ENCODE measurements at places on chromosomes 4 and X.

DNA sequence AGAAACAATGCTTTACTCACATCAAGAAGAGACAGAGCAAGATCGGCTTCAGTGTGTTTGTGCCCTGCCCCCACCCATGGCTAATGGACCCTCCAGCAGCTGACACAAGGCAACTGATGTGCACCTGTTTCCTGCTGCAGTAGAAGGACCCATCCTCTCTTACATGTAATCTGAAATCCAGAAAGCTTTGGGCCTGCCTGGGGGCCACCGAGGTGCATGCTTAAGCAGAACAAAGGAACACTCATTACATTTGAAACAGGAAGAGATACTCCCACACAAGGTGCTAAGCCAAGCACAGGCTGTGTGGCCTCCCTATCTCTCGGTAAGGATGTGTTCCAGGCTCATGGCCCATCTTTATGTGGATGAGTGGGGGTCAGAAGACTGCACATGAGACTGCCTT lies 338.0 kb downstream of the SPOCK3 start:
- DNase-seq, result no peak

DNA sequence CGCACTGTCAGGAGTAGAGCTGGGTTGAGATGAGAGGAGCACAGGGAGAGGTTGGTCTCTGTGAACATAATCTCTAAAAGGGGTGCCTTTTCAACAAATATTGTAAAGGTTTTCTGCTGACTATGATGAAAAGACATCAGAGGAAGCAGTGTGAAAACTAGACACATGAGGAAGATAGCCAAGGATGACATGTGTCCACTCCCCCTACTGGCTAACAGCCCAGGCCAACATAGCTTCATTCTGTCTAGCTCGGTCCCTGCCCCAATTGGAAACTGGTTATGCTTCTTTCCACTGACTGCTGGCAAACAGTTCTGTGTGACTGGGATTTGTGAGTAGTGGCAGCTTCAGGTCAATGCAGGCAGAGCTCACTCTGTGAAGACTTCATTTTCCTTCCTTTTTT lies 115.4 kb upstream of the ESX1 start:
- DNase-seq, result no peak

DNA sequence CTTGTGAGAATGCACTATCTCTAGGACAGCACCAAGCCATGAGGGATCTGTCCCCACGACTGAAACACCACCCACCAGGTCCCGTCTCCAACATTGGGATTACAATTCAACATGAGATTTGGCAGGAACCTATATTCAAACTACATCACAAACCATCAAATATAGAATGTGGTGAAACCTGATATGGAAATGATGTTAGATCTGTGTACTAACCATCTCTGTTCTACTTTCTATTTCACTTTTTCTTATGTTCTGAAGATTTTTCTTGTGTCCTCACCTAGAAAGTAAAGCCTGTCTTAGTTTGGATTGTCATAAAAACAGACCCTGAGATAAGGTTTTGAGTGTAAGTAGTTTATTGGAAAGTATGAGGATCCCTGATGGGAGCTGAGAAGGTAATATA lies 37.8 kb upstream of the TACR3 start:
- no peak for DNase-seq

DNA sequence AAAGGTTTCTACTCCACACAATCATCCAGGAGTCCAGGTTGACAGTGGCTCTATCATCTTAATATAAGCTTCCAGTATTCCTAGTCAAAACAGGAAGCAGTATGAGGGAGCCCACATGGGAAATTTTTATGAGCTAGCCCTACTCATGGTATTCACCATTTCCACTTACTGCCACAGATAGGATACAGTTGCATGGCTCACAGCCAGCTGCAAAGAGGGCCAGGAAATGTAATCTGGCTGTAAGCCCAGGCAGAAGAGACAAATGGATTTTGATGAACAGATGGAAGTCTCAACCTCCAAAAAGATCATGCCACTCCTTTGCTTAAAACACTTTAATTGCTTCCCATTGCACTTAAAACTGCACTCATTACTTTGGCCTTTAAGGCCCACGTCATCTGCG lies 150.6 kb downstream of the ADAMTS3 start:
- no peak for DNase-seq

DNA sequence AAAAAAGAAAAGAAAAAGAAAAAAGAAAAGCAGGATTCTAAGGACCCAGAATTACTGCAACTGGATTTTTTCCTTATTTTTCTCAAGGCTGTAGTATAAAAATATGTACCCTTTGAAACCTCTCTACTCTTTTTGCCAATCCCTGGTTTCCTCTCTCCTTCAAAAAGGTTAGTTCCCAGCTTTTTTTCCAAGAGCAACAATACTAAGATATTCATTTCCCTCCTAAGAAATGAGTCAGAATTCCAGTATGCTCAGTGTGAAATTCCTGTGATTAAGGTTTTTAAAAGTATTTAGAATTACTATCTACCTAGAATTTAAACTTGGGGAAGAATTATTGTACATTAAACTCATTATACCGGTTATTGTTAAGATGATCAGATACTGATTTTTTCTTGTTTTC lies 22.0 kb downstream of the SMIM14 start:
- no peak for DNase-seq

- no peak for DNase-seq
These were observed 87.8 kb downstream of the WWC2 start for GRCh38 chr4:183186813-183187212.

DNA sequence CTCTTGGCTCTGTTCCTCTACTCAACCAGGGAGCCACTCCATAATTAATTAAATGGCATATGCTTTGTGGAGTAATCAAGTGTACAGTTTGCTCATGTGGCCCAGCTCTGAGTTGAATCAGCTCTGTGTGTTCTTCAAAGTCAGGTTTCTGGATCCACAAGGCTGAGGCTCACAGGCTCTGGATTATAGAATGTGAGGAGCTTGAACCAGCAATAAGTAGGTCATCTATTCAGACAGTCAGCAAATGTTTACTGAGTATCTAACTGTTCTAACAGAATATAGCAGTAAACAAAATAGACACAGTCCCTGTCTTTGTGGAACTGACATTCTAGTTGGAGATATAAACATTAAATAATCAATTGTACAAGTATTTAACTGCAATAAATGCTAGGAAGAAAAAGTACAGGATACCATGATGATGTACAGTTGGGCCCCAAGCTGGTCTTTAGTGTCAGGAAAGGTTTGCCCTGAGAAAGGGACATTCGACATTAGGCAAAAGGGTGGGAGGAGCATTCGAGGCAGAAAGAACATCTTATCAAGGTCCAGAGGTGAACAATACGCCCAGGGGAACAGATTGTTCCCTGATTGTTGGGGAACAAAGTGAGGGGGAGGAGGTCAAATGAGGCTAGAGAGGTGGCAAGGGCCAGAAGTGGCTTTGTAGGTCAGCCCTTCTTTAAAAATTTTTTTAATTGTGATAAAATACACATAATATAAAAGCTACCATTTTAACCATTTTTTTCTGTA lies 20.5 kb upstream of the TSR2 start:
- DNase-seq, result no peak

GRCh38 chr4:67565284-67565683 lies 6.8 kb downstream of the STAP1 start:
- DNase-seq, result no peak

GRCh38 chr4:70614184-70614555 lies 14.4 kb upstream of the ENAM start:
- DNase-seq, result no peak

DNA sequence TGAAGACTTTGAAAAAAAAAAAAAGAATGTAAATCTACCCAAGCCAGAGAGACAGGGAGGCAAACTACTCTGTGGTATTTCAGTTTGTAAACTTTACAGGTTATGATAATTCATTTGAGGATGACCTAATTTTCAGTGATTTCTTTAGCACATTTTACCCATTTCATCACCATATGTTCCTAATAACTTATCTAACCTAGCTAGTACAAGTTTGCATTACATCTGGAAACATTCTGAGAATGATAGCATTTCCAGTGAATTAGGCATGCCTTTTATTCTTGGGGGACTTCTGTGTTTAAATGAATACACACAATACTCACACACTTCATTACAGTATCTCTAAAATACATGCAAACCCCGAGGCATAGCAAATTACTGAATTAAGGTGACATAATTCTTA lies 1055.5 kb downstream of the PCDH18 start:
- no peak for DNase-seq

All from activated CD4-positive, alpha-beta T cell treated with anti-CD3 and anti-CD28 coated beads, Interleukin-2, Interleukin-6, amounts not matched to agents 100 ng/mL and 50 ng/mL, durations not matched to agents 16 hours and 8 hours (primary cell).